ENCODE measurements at places on chromosomes 6 and 20. TPM values are rescaled to one million over a fixed set of nuclear protein-coding genes. Genes with fewer than 3 reads are reported as not detected.

- H3K36me3 ChIP-seq, result no peaks in the 10 kb centered on the region
- no peak for DNase-seq
- H3K4me3 ChIP-seq, result no peak overlapping the region
Measured at GRCh38 chr6:35919085-35919826, 1.6 kb downstream of the SRPK1 start.

DNA sequence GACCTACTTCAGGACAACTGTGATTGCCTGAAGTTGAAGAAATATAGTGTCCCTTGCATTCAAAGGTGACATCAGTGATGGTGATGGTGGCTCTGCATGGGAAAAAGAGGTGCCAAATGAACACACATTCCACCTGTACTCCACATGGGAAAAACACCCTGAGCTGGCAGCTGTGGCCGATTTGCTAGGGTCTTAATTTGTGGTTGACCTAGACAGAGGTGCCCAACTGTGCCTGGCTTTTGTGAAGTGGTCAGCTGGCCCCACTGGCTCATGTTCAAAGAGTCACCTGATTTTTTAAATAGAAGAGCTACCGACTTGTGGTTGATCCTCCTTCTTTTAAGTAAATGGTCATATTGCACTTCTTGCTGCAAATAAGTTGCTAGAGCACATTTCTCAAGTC, 7.6 kb upstream of the GCNT2 start:
- no peaks in the 10 kb centered on the region for H3K27me3 ChIP-seq
- H3K27ac ChIP-seq, result no peak overlapping the region
- H3K4me3 ChIP-seq, result no peak overlapping the region
- no peaks in the 10 kb centered on the region for H3K36me3 ChIP-seq
- H3K4me1 ChIP-seq, result peaks cover 7% of the 10 kb centered on the region
- DNase-seq, result no peak

GRCh38 chr6:52858416-52858815, 17.8 kb upstream of the GSTA5 start:
- H3K36me3 ChIP-seq, result no peaks in the 10 kb centered on the region
- no peaks in the 10 kb centered on the region for H3K27me3 ChIP-seq
- no peak overlapping the region for H3K4me3 ChIP-seq
- H3K4me1 ChIP-seq, result no peaks in the 10 kb centered on the region
- H3K27ac ChIP-seq, result no peak overlapping the region

GRCh38 chr6:121619013-121619412, 183.6 kb downstream of the GJA1 start:
- H3K27me3 ChIP-seq, result no peaks in the 10 kb centered on the region
- H3K4me1 ChIP-seq, result no peaks in the 10 kb centered on the region
- DNase-seq, result no peak
- H3K36me3 ChIP-seq, result no peaks in the 10 kb centered on the region
- no peak overlapping the region for H3K27ac ChIP-seq

GRCh38 chr20:42788707-42789106, 401.0 kb downstream of the PTPRT start:
- H3K4me1 ChIP-seq, result no peaks in the 10 kb centered on the region
- DNase-seq, result no peak
- H3K36me3 ChIP-seq, result no peaks in the 10 kb centered on the region
- H3K27me3 ChIP-seq, result no peaks in the 10 kb centered on the region

DNA sequence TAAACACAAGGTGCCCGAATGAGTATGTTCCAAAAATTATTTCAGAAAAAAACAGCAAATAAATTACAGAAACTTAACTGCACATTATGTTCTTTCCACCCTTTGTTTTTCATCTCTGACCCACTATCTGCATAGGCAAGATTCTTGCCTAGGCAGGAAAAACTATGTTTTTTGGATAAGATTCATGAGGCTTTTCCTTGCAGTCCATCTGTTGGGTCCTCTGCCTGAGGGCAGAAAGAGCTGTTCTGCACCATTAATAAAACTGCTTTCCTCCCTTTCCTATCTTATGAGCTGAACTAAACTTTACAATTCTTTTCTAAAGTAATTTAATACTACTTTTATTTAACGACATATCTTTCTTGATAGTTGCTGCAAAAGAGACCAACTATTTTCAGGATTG, 21.1 kb downstream of the ENPP1 start:
- H3K27ac ChIP-seq, result no peak overlapping the region
- no peaks in the 10 kb centered on the region for H3K27me3 ChIP-seq
- H3K4me1 ChIP-seq, result peaks cover 4% of the 10 kb centered on the region
- no peak for DNase-seq

GRCh38 chr6:109687271-109687761, 3.7 kb downstream of the AK9 start:
- no peaks in the 10 kb centered on the region for H3K36me3 ChIP-seq
- H3K4me1 ChIP-seq, result no peaks in the 10 kb centered on the region
- no peak for DNase-seq
- H3K4me3 ChIP-seq, result no peak overlapping the region

Gene GNRH2
- not detected for total RNA-seq

Gene OR2B6
- not detected for total RNA-seq

Gene HEY2
- 5.1 TPM for total RNA-seq
